Stimulated activated CD4-positive, alpha-beta T cell treated with anti-CD3 and anti-CD28 coated beads, TNF-alpha, amount 100 ng/mL, for 48 hours (primary cell): ENCODE measurements at places on chromosomes 16 and 17.

GRCh38 chr16:17474572-17474971, 3.8 kb upstream of the XYLT1 start:
- no peak for DNase-seq

- no peak for DNase-seq
Measured at GRCh38 chr16:4404247-4404966, 12.0 kb downstream of the CORO7 start.

GRCh38 chr16:66950971-66951790, 9.9 kb upstream of the CES3 start:
- DNase-seq, result no peak

- DNase-seq, result no peak
Measured at GRCh38 chr17:34725725-34726124, 146.3 kb downstream of the TMEM132E start.

- no peak for DNase-seq
Measured at GRCh38 chr17:41178843-41179616, 1.0 kb upstream of the KRTAP4-2 start.

DNA sequence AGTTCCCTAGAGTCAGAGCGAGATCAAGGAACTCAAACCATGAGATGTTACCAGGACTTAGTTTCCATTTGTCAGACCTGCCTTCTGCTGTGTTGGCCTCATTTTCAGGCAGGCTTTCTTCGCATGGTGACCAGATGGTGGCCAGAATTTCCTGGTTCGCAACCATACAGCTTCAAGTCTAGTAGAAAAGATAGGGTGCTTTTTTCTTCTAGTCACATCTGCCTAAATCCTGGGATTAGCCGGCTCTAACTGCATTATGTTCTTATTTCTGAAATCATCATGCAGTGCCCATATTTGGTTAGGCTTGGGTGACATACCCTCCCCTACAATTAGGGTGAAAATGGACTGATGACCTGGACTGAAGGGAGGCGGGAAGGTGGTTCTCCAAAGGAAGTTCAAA, 131.5 kb downstream of the SHISA9 start:
- no peak for DNase-seq

GRCh38 chr16:2237493-2238149, 1.4 kb downstream of the DNASE1L2 start:
- no peak for DNase-seq

DNA sequence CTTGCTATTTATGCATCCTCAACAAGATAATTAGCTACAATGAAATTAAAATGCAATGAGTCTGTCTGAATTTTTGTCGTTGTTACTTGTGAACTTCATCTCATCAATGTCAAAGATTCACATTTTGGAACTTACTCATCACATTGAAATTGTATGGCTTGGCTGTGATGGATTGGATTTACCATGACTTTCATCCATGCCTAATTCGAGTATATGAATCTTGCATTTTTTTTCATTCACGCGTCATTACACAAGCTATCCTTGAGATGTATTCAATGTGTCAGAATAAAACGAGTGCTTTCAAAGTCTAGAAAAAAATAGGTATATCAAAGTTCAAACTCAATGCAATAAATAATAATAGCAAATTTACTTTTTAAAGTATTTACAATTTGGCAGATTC, 265.3 kb downstream of the MAP2K6 start:
- no peak for DNase-seq

DNA sequence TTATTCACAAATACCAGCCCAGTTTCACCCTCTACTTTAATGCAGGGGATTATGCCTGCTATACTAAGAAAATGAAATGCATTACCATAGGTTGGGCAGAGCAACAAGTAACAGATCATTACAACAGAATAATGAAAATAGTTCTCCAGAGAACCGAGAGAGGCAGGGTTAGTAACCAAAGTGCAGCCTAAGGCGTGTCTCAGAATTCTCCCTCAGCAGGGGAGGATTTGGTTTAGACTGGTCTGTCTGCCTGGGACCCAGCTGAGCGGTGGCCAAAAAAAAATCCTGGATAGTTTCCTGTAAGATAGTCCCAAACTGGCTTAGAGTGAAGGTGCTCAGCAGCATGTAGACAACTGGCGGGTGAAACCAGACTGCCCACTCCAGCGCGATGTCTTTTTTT, 30.8 kb upstream of the ADCY7 start:
- DNase-seq, result no peak

- no peak for DNase-seq
Measured at GRCh38 chr16:65510850-65511249, 389.0 kb upstream of the CDH11 start.

DNA sequence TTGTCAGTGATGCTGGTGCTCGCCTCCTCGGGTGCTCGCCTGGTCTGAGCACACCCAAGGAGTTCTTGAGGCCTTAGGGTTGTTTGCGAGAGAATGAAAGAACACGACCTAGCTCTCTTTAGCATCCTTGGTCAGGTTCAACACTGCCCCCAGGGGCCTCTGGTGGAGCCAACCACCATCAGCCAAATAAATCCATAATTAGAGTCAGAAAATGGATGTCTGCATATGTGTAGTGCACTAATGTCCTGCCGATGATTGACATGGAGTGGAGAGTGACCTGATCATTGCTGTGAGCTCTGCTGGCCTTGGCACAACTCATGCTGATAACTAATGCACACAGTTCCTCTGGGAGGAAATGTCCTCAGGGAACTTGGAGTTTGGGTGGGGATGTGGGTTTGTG, 8.2 kb upstream of the STH start:
- no peak for DNase-seq

- DNase-seq, result no peak
Measured at GRCh38 chr16:52861614-52862022, 191.1 kb downstream of the CHD9NB start.

- DNase-seq, result no peak
Measured at GRCh38 chr16:85036236-85037049, 8.8 kb downstream of the KIAA0513 start.

GRCh38 chr16:52497067-52497816, 49.7 kb downstream of the TOX3 start:
- DNase-seq, result no peak

GRCh38 chr17:5929721-5930120, 140.5 kb upstream of the WSCD1 start:
- no peak for DNase-seq

DNA sequence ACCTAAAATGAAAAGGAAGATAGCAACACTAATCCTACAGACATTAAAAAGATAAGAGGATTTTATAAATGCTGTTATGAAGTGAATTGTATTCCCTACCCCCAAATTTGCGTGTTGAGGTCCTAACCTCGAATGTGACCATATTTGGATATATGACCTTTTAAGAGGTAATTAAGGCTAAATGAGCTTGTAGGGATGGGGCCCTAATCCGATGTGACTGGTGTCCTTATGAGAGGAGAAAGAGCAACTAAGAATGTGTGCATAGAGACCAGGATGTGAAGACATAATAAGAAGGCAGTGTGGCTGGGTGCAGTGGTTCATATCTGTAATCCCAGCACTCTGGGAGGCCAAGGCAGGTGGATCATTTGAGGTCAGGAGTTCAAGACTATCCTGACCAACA, 48.2 kb upstream of the FAM20A start:
- DNase-seq, result no peak

- DNase-seq, result no peak
Measured at GRCh38 chr16:2820836-2821486, 3.9 kb downstream of the PRSS21 start.

DNA sequence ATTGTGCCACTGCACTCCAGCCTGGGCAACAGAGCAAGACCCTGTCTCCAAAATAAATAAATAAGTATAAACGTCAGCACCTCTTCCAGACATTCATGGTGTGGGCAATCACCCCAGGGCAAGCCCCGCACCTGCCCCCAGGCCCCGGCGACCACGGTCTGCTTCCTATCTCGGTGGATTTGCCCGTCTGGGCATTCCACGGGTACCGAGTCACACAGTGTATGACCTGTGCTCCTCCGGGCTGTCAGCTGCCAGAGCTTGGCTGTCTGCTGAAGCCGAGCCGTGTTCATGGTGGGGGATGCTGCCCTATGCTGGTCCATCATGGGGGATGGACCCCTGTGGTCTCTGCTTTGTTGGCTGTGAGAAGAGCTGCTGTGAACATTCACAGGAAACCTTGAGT, 15.4 kb downstream of the CYBC1 start:
- no peak for DNase-seq

DNA sequence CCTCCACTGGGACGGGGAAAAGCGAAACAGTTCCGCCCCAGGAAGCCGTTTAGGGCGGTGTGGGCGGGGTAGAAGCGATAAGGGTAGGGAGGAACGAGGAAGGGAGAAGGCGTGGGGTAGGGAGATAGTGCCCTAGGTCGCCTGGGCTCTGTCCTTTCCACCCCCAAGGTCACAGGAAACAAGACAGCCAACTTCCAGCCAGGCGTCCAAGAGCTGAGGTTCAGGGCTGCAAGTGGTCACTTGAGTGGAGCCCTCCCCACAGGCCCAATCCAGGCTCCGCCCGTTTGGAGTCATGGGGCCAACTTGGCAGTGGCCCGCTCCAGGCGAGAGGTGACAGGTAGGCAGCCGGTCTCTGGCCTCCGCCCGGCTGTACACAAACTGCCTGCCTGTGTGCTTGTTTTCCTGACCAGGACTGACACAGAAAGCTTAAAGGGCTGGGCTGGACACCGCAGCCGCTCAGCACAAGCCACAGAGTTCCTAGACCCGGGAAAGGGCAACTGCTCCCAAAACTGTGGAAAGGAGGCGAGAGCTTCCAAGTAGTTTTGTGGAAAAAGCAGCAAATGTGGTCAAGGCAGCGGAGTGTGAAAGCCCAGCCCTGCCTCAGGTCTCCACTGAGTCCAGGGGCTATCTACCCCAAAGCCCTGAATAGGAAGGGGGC, at the start of gene RILP:
Gene RILP (minus strand): TSS at position 23 of the 658 bp plus-strand sequence. CDS start 62 bp downstream, outside the sequence.
- DNase-seq, result no peak

DNA sequence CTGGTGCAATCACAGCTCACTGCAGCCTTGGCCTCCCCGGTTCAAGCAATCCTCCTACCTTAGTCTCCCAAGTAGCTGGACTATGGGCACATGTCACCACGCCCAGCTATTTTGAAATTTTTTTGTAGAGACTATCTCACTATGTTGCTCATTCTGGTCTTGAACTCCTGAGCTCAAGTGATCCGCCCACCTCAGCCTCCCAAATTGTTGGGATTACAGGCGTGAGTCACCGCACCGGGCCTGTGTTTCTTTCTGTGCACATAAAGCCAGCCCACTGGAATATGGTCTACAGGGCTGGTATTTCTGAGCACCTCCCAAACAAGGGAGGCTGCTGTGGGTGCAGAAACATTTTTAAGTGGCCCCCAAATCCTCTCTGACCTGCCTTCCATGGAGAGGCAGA, 8.4 kb downstream of the TMEM95 start:
- DNase-seq, result no peak

GRCh38 chr16:30996324-30996984, 11.4 kb downstream of the HSD3B7 start:
- no peak for DNase-seq

- no peak for DNase-seq
Measured at GRCh38 chr16:3797473-3797872, 80.1 kb upstream of the TRAP1 start.
